ENCODE measurements at places on chromosomes 5 and 9.

GRCh38 chr9:130891688-130892476, 4.7 kb downstream of the QRFP start:
- no peak for DNase-seq

- DNase-seq = peak; percentile 6
Observed at GRCh38 chr5:56950626-56951125, 1.2 kb downstream of the MIER3 start.

DNA sequence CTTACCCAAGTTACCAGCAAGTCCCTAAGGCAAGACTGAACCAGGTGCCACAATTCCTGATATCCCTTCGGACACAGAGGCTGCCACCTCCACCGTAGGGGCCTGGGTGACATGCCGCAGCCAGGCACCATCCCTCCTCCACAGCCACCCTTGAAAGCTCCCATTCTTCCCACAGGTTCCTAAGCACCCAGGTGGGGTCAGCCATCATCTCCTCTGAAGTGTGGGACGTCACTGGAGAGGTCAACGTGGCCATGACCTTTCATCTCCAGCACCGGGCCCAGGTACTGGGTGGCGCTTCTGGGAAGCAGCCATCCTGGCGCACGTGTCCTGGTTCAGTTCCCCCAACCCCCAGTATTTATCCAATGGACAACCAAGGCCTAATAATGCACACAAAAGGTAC, 8.2 kb downstream of the ADGRD2 start:
- DNase-seq = no peak

DNA sequence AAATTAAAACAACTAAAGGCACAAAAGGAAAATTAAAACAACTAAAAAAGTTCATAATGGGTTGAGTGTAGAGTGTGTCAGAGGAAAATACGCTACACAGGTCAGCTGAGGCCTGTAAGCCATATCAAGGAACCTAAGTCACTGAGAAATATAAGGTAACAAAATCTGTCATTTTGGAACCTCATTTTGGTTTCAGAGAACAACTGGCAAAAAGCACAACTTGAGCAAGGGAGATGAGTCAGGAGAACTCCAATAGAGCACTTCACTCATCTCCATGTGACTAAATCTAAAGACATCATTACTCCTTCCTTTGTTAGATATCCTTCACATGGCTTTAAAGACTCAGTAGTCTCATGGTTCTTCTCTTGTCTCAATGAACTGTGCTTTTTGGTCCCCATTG, 269.4 kb upstream of the POU5F2 start:
- DNase-seq = no peak

DNA sequence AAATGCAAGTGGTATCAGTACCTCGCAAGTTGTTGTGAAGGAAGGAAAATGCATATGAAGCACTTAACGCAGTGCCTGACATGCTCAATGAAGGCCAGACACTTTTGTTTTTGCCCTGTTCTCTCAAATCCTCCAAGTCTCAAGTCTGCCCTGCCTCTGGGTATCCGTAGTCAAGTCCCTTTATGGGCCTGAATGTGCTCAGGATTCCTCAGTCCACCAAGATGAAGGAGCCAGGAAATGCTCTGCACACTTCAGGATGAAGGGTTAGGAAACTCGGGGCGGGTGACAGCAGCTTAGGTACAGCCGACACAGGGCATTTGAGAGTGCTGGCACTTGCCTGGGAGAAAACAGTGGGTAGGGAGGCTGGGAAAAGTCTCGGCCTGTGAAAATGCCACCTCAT, 1.4 kb downstream of the ECSCR start:
- no peak for DNase-seq

- DNase-seq = no peak
Observed at GRCh38 chr5:58410441-58410840, 49.4 kb downstream of the PLK2 start.

DNA sequence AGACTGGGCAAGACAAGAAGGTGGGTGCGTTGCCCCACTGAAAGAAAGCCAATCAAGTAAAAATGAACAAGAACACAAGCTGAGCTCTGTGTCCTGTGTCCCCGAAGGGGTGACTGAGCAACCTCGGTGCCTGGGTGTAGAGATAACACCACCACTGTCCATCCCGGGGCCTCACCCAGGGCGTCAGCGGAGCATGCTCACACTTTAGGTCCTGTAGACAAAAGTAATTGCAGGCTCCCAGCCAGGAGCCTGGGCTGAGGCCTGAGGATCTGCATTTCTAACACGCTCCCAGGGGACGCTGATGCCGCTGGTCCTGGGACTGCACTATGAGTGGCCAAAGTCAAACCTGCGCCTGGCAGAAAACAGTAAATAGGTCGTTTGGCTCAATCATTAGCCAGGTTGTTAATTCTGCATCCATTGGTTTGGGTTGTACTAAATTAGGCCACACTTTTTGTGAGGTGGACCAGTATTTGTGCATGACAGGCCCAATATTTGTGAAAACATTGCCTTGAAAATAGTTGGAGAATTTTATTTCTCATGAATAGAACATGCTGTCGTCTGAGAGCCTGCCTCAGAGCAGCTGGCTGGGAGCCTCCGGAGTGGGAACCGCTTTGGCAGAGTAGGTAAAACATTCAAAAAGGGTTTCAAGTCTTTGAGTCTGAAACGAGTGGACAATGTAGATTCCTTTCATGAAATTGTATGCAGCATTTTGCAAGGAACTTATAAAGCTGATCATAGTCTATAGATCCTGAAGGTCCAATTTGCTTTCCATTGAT, 38.3 kb downstream of the ANKRD33B start:
- no peak for DNase-seq

DNA sequence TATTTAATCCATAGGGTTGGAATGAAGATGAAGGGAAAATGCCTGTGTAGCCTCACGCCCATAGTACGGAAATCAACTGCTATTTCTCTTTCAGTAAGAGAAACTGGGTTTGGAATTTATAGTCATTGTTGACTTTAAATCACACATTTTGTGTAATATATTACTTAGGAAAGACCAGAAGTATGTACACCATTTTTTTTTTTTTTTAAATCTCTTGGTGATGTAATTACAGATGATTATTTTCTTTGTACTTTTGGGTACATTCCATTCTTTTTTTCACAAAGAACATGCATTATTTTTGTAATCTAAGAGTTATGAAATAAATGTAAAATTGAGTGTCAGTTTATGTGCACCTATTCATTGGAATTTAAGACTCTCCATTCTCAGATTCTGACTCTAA, 45.7 kb downstream of the POC5 start:
- no peak for DNase-seq

GRCh38 chr5:5318426-5319190, 103.9 kb upstream of the ICE1 start:
- no peak for DNase-seq

All from NCI-H526 treated with DMSO at 0.1 percent for 48 hours (cell line).